Lung microvascular endothelial cell (primary cell): ENCODE measurements at places on chromosomes 2 and 18. TPM values are rescaled to one million over a fixed set of nuclear protein-coding genes. Genes with fewer than 3 reads are reported as not detected.

Gene RAB6C
- total RNA-seq, result under 0.01 TPM in 2 replicates

Gene CNDP1
- total RNA-seq, result not detected in 2 replicates

Gene C2orf76
- total RNA-seq, result 8.1 and 12.7 TPM in 2 replicates

Gene WNT10A
- not detected in 2 replicates for total RNA-seq

Gene STRN
- 13.7 and 19.4 TPM in 2 replicates for total RNA-seq

Gene ABCG5
- not detected in 2 replicates for total RNA-seq

Gene IL1F10
- not detected in 2 replicates for total RNA-seq

Gene E2F6
- 7.4 and 10.9 TPM in 2 replicates for total RNA-seq

Gene CYP27A1
- total RNA-seq, result 5.0 and 7.1 TPM in 2 replicates
